ENCODE measurements at places on chromosomes 6 and 20.

GRCh38 chr20:32536851-32537656 lies 48.1 kb downstream of the NOL4L start:
- no peak for DNase-seq

DNA sequence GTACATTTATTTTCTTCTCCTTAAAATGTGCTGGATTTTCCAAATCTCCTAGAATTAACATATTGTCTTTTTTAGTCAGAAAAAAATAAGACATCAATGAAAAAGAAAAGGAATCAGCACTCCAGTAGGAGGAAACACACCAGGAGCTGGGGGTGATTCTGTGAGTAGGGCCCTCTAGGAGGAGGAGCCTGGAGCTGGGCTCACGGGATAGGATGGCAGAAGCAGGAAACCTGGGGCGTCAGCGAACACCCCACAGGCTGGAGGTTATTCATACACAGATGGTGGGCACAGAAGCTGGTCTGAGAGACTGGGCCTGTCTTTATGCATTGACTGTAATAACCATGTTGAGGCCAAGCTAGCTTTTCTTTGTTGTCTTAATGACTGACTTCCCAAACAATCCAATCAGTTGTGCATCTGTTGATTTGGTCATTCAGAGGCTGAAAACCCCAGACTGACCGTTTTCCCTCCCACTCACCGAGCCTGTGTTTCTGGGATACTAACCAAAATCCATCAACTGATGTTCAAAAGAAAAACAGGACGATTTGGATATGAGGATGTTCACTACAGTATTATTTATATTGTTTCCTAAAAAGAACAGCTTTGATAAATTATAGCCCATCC lies 53.1 kb downstream of the CPNE5 start:
- no peak for DNase-seq

- DNase-seq = no peak
These were observed 12.1 kb downstream of the SCAND1 start for GRCh38 chr20:35942243-35942642.

DNA sequence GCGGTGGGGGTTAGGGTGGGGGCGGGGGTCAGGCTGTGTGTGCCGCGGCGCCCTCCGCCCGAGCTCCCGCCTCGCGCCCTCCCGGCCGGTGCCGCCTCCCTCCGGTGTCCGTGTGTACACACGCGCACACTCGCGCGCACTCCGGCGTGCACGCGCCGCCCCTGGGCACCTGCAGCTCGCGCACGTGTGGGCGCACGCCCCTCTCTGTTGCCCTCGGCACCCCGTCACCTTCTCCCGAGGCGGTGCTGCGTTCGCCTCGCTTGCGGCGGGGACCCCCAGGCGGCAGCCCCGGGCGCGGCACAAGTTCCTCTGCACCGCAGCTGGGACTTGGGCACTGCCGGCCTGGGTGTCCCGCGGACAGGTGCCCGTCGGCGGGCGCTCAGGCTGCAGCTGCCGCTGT lies 525 bp downstream of the MACROD2 start:
- DNase-seq = peak; percentile 42

DNA sequence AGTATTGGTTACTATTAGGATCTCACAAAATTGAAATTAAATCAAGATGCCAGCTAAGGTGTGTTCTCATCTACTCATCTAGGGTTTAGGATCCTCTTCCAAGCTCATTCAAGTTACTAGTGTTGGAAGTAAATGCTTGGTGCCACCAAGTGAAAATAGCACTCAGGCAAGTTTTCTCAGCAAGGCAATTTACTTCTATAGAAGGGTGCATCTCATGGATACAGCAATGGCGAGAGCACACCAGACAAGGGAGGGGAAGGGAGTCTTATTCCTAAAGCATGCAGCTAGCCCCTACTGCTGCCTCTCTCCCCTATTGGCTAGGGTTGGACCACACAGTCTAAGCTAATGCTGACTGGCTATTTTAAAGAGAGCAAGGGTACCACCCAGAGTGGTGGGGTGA lies 23.0 kb upstream of the FAM8A1 start:
- DNase-seq = no peak

DNA sequence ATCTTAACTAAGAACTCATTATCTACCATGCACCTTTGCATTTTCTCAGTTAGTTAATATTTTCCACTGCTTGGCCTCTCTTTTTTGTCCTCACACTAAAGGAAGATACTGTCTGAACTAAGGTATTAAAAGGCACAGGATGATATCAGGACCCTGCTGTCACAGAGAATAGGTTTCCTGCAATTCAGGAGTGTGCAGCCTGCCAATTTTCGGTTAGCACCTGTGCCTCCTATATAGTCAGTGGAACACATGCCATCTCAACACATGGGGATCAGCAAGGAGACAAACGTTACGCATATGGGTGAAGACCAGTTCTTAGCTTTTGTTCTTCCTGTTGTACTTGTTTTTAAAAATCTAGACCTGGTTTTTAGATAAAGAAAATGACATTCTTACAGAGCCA lies 71.0 kb downstream of the FUT9 start:
- DNase-seq = no peak

DNA sequence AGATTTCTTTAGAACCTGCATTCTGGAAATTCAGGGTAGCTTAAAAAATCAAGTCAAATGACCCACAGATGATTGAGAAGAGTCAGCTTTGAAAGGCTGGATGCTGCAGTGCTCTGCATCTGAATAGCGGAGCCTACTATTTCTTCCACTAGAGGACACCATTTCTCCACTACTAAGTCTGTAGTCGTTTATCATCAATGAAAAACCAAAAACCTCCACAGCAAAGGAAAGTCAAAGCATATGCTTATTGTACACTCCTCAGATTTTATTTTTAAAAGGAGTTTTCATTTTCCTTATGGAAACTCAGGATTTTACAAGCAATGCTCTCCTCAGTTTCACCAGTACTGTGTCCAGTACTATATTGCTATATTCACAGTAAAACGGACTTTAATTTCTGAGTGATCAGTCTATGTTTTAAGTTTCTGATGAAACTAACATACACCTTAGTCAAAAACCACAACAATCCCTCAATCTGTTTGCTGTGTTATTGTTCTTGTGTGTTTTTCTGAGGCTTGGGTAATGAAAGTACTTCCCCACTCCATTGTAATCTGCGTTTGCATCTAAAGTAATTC lies 50.5 kb upstream of the ENPP5 start:
- peak; percentile 81 for DNase-seq

- no peak for DNase-seq
These were observed 1288.6 kb upstream of the EYS start for GRCh38 chr6:66995669-66996068.

DNA sequence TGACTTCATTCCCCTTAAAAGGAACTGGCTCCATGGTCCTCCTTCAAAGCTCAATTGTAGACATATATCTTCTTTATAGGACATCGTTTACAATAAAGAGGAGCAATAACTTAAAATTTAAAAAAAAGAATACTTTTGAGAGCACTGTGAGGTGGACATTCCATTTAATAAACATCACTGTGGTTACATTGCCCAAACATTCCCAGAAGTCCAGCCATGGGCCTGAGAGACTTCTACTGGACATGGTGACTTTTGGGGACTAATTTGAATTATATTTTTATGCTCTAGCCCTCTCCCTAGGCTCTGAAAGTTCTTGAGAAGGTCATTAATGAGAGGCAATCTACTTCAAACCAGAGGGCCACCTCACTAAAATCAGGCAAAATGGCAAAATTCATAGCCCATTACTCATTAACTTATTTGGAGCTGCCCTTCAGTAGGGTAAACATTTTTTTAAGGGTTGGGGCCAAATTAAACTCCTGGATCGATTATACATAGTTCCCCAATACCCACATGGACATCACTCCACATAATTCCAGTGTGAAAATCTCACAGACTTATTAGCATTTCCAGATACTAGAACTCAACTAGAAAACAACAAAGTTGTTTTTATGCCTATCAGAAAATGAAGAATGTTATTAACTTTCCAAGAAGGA lies 17.1 kb downstream of the ISM1 start:
- peak; percentile 31 for DNase-seq

- peak; percentile 25 for DNase-seq
These were observed 37.2 kb downstream of the EBF4 start for GRCh38 chr20:2729791-2730190.

Measured in adipocyte (in vitro differentiated cells).